ENCODE measurements at places on chromosomes 5 and 9.

DNA sequence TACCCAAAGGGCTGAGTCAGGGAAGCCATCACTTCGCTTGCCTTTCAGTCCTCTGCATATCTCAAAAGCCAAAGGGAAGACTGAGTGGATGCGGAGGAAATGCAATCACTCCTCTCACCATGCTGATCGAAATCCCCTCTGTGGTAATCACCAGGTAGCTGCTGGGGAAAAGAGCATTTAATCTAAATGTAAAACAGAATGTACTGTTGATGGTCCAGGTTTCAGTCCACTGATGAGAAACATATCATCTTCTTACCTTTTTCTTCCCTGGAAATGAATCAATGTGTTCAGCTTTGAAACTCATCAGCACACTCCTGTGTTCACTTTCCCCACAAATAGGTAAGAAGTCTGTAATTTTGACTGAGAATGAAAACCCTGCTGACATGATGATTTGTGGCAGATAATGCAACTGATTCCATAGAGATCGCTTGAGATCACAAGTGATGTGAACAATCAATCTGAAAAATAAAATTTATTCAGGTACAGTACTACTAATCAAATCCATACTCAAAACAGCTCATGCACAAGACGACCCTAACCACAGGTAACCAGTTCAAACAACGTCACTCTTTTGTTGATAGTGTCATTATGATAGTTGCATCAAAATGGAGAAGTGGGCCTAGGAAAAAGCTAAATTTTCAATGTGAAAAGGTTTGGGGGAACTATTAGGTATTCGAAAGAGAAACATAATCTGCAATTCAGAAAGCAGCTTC is 454.0 kb upstream of the RGMB start:
- DNase-seq: no peak

DNA sequence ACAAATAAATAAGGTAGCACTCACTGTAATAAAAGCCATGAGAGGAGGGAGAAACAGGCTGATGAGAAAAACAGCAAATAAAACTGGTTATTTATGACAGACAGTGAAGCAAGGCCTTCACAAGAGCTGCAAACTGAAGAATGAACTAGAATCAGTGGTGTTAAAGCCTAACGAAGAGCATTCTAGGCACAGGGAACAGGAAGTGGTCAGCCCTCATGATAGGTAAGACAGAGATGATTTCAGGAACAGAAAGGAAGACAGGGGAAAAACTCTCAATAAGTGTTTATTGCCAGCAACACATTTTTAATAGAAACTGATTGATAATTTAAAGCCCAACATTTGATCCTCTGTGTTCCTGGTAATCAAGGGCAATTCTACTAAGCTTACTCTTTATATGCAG is 124.5 kb downstream of the EDIL3 start:
- no peak for DNase-seq

- no peak for DNase-seq
These were observed 89.9 kb upstream of the FSD1L start for GRCh38 chr9:105357937-105358336.

GRCh38 chr9:132077881-132078698 is 1.6 kb downstream of the MED27 start:
- peak; percentile 68 for DNase-seq

DNA sequence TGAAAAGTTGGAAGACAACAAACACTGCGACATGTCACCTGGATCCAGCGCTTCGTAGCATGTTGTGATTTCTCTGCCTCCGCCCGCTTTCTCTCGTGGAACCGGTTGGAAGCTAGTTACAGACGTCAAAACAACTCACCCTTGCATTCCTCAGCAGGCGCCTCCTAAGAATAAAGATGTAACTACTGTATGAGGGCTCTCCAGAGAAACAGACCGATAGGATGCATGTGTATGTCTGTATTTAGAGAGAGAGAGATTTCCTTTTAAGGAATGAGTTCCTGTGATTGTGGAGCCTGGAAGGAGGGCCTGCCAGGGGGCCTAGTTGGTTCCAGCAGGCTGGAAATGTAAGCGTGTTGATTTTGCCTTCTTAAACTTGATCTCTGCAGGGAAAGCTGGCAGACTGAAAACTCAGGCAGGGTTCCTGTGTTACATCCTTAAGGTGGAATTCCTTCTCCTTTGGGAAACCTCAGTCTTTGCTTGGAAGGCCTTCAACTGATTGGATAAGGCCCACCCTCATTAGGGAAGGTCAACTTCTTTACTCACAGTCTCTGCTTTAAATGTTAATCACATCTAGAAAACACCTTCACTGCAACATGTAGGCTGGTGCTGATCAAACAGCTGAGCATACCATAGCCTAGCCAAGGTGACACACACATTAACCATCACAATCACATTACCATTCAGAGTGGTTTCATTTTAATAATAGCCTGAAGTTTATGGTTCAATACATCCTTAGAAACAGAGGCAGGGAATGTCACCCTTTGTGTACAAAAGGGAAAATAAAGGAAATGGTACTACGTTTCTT is 163.8 kb downstream of the SYK start:
- no peak for DNase-seq

All from BE2C (cell line).